ENCODE measurements at places on chromosomes 5 and 9. TPM values are rescaled to one million over a fixed set of nuclear protein-coding genes. Genes with fewer than 3 reads are reported as not detected.

- peak overlapping the region; percentile 67 for H3K27ac ChIP-seq
- no peaks in the 10 kb centered on the region for H3K27me3 ChIP-seq
- peak overlapping the region; percentile 11 for H3K4me3 ChIP-seq
- no peaks in the 10 kb centered on the region for H3K36me3 ChIP-seq
- no peaks in the 10 kb centered on the region for H3K4me1 ChIP-seq
- no peak for DNase-seq
Measured at GRCh38 chr9:121883281-121884056, 209.6 kb downstream of the TTLL11 start.

- no peaks in the 10 kb centered on the region for H3K27me3 ChIP-seq
- H3K4me1 ChIP-seq, result no peaks in the 10 kb centered on the region
- H3K27ac ChIP-seq, result no peak overlapping the region
- DNase-seq, result no peak
Measured at GRCh38 chr5:57311921-57312735, 138.3 kb downstream of the GPBP1 start.

GRCh38 chr9:4062966-4063365, 236.9 kb downstream of the GLIS3 start:
- no peak for DNase-seq
- no peaks in the 10 kb centered on the region for H3K27me3 ChIP-seq
- no peaks in the 10 kb centered on the region for H3K36me3 ChIP-seq
- no peak overlapping the region for H3K27ac ChIP-seq

GRCh38 chr5:154258531-154259217, 68.1 kb downstream of the GALNT10 start:
- H3K4me1 ChIP-seq, result no peaks in the 10 kb centered on the region
- no peaks in the 10 kb centered on the region for H3K27me3 ChIP-seq
- no peaks in the 10 kb centered on the region for H3K36me3 ChIP-seq
- no peak overlapping the region for H3K4me3 ChIP-seq

Gene NIPAL4
- not detected for total RNA-seq

DNA sequence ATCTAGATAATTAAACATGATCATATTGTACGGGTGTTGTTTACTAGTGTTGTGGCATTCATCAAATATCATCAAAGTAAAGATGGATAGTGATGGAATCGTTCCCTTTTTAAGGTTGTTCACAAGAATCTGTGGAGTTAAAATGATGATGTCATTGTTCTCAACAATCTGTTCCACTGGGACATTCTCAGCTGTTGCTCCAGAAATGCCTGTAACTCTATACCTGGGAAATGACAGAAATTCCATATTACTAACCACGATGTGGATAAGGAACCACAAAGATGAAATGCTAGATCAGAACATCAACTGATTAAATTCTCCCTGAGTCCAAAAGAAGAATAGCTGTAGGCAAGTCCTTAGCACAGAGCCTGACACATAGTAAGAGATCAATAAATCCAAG, 38.0 kb downstream of the RIGI start:
- no peak for DNase-seq
- H3K27me3 ChIP-seq, result no peaks in the 10 kb centered on the region
